ENCODE measurements at places on chromosomes 12 and 14.

DNA sequence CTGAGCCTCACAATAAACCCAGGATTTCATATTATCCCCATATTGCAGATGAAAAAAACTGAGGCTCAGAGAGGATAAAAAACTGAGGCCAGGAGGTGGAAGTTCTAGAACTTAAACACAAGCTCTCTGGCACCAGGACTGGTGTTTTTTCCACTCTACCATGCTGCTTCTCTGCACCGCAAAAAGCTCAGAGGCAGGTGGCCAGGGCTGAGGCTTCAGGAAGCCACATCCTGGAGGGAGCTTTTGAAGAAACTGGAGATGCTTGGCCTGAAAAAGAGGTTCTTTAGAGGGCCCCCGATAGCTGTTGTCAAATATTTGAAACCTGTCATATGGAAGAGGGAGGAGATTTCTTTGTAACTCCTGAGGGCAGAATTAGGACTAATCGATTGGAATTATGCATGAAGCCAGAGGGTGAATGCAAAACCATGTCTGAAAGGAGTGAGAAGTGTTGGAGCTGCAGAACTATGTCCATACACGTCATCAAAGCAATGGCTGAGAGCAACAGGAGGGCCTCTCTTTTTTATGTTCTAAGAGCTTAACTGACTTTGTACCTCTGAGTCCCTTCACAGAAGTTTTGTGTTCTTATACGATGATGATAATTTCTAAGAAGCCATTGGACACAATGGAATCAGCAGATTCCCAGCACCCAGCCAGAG lies 448.6 kb downstream of the FUT8 start:
- no peak for DNase-seq

- DNase-seq: no peak
Observed at GRCh38 chr12:94867066-94867855, 136.2 kb downstream of the NDUFA12 start.

- DNase-seq: no peak
Observed at GRCh38 chr12:54227376-54227775, 38.6 kb upstream of the SMUG1 start.

- DNase-seq: peak; percentile 76
Observed at GRCh38 chr12:122282061-122282460, 15.8 kb upstream of the VPS33A start.

DNA sequence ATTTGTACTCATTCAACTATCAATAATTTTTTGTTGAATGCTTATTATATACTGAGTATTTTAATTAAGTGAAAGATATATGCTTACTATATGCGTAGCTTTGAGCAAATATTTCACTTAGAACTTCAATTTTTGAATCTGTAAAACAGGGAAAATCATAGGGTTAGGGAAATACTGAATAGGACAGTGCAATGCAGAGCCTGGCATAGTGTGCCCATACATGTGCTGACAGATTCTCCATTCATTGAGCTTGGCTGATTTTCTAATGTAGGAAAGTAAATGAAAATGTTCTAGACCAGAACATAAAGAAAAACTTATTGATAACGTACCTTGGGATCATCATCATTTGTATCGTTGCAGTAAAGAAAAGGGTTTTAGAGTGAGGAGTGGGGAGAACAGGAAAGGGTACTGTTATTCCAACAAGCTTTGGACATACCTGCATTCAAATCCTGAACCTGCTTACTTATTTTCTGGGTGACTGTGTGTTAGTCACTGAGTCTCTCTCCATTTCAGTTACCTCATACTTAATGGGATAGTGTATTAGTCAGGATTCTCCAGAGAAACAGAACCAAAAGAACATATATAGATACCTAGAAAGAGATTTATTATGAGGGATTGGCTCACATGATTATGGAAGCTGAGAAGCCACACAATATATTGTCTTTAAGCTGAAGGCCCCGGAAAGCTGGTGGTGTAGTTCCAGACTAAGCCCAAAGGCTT lies 436.4 kb downstream of the ADAMTS20 start:
- DNase-seq: no peak

GRCh38 chr12:82554529-82554928 lies 132.2 kb upstream of the TMTC2 start:
- DNase-seq: no peak

DNA sequence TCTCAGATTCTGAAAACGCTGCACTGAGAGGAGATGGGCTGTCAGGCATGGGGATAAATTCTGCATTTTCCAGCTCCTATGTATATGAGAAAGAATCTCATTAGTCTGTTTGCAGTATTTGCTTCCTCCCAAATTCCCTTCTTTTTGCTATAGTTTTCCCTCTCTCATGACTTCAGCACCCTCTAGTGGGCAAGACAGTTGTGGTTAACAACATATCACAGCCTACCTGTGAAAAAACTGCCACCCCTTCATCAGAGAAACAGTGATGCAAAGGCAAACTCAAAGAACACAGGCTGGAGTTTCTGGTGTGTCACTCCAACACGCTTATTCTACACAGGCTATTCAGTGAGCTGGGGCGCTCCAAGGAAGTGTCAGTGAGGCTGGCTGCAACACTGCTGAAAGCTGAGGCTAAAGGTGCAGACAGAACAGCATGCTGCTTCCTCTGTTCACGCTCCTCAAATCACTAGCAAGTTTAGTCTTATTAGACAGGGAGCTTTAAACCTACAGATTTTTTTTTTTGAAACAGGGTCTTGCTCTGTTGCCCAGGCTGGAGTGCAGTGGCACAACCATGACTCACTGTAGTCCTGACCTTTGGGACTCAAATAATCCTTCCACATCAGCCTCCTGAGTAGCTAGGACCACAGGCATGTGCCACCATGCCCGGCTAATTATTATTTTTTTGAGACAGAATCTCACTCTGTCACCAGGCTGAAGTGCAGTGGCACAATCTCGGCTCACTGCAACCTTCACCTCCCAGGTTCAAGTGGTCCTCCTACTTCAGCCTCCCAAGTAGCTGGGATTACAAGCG lies 19.3 kb downstream of the ZC2HC1C start:
- peak; percentile 74 for DNase-seq

GRCh38 chr12:39205969-39206368 lies 237.0 kb downstream of the KIF21A start:
- no peak for DNase-seq

GRCh38 chr14:31229638-31230572 lies 22.3 kb upstream of the HECTD1 start:
- DNase-seq: peak; percentile 89

- DNase-seq: no peak
Observed at GRCh38 chr12:83559650-83560049, 872.9 kb downstream of the TMTC2 start.

Data from GM03348 (cell line).